ENCODE measurements at places on chromosomes 2 and 18.

DNA sequence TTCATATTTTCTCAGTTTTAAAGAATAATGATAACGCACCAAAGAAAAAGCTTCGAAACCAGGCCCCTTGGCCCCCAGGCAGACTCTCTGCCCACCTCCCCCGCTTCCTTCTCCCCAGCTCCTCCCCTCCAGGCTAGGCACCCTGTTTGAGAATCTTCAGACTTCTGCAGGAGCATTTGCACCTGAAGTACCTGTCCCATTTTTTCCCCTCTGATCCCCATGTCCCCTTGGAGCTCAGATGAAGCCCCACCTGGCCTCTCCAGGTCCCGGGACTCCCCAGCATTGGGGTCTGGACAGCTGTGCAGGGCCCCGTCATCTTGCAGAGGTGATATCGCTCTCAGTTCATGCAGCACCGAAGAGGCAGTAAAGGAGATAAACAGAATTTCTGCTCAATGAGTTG lies 35.5 kb upstream of the KLHL29 start:
- no peak for DNase-seq

DNA sequence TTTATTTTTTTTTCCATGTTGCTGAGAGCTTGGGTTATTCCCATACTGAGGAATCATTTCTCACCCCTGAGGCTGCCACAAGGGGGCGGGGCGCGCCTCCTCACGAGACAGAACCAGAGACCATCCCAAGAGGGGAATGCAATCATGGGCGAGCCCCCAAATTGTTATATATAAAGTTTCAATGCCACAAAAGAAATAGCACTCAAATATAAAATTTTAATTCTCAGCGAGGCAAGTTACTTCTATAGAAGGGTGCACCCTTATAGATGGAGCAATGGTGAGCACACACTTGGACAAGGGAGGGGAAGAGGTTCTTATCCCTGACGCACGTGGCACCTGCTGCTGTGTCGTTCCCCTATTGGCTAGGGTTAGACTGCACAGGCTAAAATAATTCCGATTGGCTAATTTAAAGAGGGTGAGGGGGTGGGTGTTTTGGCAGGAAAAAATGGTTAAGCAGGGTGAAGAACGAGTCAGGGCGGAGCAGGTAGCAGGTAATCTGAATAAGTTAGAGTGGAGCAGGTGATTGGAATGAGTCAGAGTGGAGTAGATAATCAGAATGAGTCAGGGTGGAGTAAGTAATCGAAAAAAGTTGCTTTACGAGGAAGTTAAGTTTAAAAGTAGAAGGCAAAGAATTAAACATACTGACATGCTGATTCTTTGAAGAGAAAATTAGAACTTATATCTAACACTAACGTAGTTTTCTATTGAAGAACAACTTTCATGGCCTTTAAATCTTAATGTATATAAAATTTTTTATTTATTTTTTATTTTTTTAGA lies 177.5 kb downstream of the MTCL1 start:
- DNase-seq: no peak

- DNase-seq: no peak
These were observed 2.1 kb downstream of the ASTL start for GRCh38 chr2:96136129-96136720.

- no peak for DNase-seq
These were observed 376.3 kb downstream of the ARHGAP15 start for GRCh38 chr2:143505542-143505941.

GRCh38 chr18:50451100-50451842 lies 76.4 kb downstream of the SKA1 start:
- no peak for DNase-seq

DNA sequence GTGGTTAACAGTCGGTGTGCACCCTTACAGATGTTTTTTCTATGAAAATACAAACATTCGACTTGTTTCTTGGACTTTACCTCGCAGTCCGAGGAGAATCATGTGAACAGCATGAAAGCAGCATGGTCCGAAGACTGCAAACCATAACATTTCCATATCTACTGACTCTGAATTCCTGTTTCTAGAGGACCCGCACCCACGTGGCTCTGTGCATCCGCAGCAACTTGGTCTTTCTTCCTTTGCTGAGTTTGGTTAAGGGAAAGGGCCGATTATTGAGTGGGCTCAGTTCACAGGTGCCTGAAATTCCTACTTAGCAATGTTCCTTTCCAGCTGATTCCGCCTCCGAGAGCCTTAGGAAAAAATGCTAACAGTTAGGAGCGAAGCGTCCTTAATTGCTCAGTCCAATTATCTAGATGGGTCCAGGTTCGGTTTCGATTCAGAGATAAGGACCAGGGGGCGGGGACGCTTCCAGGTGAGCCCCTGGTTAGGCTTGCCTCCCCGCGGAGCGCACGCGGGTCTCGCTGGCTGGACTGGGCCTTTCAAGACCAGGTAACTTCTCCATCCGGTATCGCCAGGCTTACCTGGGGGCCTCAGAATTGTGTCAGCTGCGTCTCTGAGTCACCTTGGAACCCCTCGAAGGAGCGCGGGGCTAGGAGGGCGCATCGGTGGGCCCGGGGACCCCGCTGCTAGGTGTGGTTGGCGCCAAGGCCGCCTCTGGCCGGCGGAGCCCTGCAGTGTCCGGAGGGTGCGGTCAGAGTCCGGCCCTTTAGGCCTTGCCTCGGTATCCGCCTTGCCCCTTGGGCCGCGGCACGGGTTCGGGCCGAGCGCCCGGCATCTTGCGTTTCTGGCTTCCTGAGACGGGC lies 1.1 kb upstream of the B3GNT2 start:
- no peak for DNase-seq

GRCh38 chr2:113138428-113139322 lies 11.3 kb downstream of the IL1RN start:
- no peak for DNase-seq

- DNase-seq: no peak
These were observed 198.9 kb upstream of the NABP1 start for GRCh38 chr2:191478799-191479679.

- DNase-seq: no peak
These were observed 73.5 kb downstream of the LIMS1 start for GRCh38 chr2:108607706-108608301.

DNA sequence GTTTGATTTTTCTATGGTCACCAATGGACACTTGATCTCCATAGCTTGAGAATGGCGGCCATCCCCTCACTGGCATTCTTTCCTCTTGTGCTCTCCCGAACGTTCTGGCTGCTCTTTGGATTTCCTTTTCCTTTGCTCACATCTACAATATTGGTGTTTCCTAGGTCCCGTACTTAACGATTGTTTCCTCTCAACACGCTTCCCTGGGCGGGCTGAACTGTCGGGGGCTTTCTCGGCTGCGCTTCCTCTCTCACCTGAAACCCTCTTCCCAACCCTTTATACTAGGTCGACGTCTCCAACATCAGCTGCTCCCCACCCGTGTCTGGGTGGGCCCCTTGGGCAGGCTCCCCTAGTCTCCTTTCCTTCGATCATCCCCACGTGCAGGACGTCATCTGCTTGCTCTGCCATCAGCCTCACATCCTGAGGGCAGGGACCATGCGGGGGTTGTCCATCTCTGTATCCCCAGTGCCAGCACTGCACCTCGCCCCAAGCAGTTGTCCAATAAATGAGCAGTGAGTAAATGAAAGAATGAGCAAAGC lies 634 bp upstream of the DIS3L2 start:
- DNase-seq: no peak

DNA sequence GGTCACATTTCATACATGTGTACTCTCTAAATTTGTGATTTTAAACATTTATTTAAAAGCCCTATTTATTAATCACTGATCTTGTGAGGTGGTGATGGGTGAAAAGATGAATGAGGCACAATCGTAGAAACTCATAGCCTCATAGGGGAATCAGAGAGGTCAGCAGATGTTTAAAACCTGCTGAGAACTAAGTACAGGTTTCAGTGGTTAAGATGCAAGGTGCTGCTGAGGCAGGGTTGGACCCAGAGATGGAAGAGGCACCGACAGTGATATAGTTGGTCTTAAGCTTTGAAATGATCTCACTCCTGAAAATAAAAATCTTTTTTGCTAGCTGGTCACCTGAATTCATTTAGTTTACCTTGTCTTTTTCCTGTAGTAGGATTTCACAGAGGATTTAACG lies 49.6 kb downstream of the LINC00305 start:
- no peak for DNase-seq

- no peak for DNase-seq
These were observed 21.2 kb downstream of the DYNAP start for GRCh38 chr18:54612237-54612636.

DNA sequence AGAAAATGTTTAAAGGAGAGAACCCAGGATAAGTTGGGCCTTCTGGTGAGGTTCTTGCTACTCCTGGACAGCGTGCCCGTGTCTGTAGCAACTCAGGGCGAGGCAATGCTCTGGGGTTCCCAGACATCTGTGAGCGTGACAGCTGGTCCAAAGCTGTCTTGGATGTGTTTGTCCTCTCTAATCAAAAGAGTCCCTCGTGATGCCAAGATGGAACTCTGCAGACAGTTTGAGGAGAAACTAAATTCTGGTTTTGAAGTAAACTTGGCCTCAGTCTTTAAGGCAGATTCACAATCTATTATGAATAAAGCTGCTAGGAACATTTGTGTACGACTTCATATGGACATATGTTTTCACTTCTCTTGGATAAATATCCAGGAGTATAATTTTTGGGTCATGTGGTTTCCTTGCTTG lies 47.3 kb downstream of the TMEM17 start:
- no peak for DNase-seq

- no peak for DNase-seq
These were observed 84.8 kb upstream of the RAB6C start for GRCh38 chr2:129894616-129895015.

- no peak for DNase-seq
These were observed 141.8 kb downstream of the MYO5B start for GRCh38 chr18:50053111-50053510.

DNA sequence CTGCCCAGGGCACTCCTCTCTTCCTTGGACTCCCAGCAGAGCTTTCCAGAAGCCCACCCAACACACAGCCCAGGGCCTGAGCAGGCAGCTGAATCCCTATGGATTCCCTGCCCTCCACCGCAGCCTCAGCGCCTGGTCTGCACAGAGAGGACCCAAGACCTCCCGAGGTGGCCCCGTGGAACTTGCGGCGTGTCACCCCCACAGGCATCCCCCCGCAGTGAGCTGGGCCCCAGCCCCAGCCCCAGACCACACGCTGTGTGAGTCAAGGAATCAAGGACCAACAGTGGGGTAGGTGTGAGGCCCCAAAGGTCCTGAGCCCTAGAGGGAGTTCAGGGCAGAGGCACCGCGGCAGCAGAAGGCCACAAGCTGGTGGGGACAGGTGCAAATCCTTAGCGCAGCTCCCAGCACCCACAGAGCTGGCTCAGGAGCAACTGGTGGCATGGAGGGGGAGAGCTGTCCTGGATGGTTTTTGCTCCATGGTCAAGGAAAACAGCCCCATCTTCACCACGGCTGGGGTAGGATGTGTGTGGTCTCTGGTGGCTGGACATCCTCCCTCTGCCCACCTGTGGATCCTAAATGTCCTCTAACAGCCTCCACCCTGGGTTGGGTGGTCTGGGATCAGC lies 8.5 kb downstream of the HS6ST1 start:
- DNase-seq: no peak

DNA sequence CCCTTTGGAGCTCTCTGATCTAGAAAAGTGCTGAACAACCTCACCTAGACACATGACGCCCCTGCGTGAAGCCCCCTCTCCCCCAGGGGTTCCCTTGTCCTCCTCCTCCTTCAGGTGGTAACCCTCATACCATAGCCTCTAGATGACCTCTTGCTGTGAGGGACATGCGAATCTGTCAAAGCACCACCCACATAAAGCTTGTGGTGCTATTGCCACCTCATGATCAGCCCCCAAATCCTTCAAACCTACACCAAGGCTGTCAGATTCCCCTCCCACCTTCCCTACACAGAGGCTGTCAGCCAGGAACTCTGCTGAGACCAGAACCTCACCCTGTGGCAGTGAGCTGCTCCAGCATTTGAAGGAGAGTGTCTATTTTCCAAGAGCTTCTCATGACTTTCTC lies 43.1 kb upstream of the TEX51 start:
- no peak for DNase-seq

- no peak for DNase-seq
These were observed 104.9 kb downstream of the RPRM start for GRCh38 chr2:153373510-153374279.

DNA sequence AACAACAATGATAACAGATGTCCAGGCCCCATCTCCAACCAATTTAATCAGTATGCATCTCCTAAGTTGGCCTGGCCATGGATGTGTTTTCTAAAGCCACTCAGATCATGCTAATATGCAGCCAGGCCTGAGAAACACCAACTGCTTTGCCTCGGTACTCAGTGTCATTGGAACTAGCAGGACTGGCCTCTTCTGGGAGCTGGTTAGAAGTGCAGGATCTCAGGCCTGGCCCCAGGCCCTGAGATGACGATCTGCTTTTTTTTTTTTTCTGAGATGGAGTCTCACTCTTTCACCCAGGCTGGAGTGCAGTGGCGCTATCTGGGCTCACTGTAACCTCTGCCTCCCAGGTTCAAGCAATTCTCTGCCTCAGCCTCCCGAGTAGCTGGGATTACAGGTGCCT lies 69.1 kb downstream of the IRS1 start:
- DNase-seq: no peak

DNA sequence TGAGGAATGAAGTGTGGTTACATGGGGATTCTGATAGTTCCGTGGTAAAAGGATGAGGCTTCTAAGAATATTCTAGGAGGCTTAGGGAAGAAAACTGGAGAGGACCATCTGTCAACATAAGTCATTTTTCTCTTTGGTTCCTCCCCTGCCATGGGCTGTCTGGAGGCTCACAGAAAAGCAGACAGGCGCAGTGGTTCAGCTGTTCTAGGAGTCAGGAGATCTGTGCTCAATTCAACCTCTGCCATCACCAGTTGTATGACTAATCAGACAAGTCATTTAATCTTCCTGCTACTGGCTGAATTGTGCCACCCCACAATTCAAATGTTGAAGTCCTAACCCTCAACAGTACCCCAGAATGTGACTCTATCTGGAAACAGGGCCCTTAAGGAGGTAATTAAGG lies 36.4 kb downstream of the ADAM17 start:
- DNase-seq: no peak

GRCh38 chr2:186423481-186423880 lies 62.6 kb upstream of the ZC3H15 start:
- no peak for DNase-seq

DNA sequence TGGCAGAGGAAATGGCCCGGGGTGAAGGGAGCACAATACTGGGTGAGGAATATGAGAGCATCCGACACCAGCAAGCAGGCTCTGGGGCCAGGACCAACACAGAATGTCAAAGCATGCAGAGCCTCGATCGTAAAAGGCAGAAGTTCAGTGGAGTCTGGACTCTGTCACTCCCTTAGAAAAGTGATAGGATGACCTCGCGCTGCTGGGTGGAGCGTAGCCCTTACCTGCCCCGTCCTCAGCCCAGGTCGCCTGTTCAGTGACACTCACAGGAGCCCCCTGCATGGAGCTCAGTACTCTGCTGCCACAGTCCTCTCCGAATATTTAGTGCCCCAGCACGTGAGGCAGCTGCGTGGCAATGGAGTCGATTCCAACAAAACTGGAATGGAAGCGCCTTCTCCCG lies 236.7 kb upstream of the MYT1L start:
- no peak for DNase-seq

- no peak for DNase-seq
These were observed 32.0 kb upstream of the GPR39 start for GRCh38 chr2:132384491-132385151.

- no peak for DNase-seq
These were observed 103.4 kb upstream of the RASGRP3 start for GRCh38 chr2:33372940-33373553.
